ENCODE measurements at places on chromosomes 5 and 9. TPM values are rescaled to one million over a fixed set of nuclear protein-coding genes. Genes with fewer than 3 reads are reported as not detected.

The TXNDC8 gene
- polyA plus RNA-seq: not detected

DNA sequence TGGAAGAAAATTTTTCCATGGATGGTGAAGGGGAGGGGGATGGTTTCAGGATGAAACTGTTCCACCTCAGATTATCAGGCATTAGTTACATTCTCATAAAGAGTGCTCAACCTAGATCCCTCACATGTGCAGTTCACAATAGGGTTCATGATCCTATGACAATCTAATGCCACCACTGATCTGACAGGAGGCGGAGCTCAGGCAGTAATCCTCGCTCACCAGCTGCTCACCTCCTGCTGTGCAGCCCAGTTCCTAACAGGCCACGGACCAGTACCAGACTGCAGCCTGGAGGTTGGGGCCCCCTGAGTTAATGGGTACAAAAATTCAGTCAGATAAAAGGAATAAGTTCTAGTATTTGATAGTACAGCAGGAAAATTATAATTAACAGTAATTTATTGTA is 337.2 kb downstream of the NPR3 start:
- no peak for DNase-seq

The HAVCR1 gene
- 2.1 TPM for polyA plus RNA-seq

- DNase-seq: no peak
Measured at GRCh38 chr5:51484326-51484725, 101.1 kb downstream of the ISL1 start.

GRCh38 chr9:116285320-116285719 is 131.7 kb downstream of the PAPPA start:
- DNase-seq: no peak

DNA sequence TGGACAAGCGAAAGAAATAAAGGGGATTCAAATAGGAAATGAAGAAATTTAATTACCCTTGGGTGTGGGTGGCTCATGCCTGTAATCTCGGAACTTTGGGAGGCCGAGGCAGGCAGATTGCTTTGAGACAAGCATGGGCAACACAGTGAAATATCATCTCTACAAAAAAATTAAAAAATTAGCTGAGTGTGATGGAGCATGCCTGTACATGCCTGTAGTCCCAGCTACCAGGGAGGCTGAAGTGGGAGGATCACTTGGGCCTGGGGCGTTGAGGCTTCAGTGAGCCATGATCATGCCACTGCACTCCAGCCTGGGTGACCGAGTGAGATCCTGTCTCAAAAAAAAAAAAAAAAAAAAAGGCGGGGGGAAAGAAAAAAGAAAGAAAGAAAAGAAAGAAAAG is 4.0 kb upstream of the RCL1 start:
- no peak for DNase-seq

The HAPLN1 gene
- not detected for polyA plus RNA-seq

- no peak for DNase-seq
Measured at GRCh38 chr5:31021181-31021624, 172.3 kb upstream of the CDH6 start.

The CTXN3 gene
- polyA plus RNA-seq: not detected

DNA sequence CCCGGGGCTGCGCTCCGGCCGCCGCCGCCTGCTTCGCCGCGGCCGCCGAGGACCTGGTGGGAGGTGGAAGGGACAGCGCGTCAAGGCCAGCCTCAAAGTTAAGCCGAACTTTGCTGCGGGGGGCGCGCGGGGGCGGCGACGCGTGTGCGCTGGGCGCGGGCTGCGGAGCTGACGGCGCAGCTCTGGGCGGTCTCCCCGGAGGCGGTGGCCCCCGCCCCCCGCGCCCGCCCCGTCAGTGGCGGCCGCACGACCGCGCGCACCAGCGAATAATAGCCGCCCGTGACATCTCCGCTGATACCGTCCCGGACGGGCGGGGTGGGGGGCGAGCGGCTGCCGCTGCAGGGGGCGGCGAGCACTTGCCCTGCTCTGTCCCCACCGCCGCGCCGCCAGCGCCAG is 579 bp upstream of the FAM78A start:
- DNase-seq: peak; percentile 45

The TNFSF15 gene
- polyA plus RNA-seq: not detected

DNA sequence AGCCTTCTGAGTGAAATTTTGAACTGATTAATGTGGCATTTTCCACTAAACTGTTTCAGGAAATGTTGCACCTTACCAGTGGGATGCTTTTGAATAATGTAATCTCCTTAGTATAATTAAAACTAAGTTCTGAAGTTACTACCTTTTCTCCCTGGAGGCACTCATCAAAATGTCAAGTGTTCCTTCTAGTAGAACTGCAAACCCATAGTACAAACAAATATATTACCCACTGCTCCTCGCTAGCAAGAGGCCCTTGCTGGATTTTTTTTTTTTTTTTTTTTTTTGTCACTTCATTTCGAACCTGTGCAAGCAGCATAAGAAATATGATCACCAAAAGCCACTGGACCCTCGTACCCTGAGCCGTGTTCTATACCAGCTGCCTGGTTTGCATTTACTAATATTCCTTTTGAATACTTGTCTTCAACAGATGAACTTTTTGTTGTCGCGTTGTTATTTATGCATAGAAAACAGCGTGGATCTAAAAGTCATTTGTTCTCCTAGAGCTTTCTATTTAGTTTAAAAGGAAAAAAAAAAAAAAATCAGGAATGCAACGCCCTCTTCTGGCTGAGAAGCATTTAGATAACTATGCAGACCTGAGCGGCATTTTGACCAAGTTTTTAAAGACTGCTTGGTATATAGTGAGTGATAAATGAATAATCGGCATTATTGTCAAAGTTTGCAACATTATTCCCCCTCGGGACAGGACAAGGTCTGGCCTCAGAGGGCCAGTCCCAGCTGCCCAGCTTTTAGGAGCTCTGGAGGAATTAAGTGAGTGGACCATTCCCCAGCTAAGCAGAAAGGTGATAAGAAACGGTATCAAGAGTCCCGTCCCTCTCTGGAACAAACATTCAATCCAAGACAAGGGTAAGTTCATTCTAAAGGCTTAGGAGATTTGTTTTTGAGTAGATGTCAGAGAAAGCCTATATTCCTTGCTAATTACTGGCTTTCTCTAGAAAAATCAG is 162.5 kb upstream of the KIF2A start:
- DNase-seq: no peak

GRCh38 chr5:163104464-163104863 is 332.9 kb upstream of the CCNG1 start:
- DNase-seq: no peak

GRCh38 chr9:115855458-115856133 is 298.0 kb upstream of the PAPPA start:
- no peak for DNase-seq

GRCh38 chr9:846852-847251 is 5.4 kb downstream of the DMRT1 start:
- no peak for DNase-seq

The PIP5K1B gene
- polyA plus RNA-seq: 0.08 TPM

DNA sequence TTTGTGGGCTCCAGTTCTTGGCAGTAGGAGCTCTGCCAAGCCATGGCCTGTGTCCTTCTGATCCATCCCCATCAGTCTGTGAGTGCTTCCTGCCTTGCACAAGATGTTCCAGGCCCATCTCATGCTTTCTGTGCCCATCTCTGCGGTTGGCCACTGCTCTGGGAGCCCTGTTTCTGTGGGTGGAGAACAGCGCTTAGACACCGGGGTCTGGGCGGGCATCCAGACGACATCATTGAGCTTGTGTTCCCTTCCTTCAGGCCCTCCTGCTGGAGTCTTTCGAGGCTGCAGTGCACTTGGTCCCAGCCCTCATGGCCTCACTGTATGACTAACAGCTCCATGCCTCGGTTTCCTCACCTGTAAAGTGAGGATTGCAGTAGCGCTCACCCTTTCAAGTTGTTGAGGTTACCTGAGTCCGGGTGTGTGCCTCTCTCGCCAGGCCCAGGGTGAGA is 14.9 kb upstream of the CARD19 start:
- DNase-seq: no peak

DNA sequence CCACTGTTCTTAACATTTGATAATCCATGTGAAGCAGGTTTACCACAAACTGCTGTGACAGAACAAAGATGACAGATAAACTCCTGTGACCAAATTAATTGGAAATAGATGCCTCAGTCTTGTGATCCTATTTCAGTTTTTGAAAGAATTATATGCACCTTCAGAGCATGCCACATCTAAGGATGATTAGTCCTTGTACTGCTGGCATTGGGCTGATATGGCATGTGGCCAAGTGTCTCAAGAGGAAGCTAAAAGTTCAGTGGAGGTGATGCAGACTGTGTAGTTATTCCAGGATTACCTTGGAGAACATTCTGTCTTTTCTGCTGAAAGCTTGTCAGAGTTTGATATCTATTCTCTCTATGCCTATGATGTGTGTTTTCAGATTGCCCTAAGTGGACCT is 314.4 kb upstream of the EFNA5 start:
- no peak for DNase-seq

DNA sequence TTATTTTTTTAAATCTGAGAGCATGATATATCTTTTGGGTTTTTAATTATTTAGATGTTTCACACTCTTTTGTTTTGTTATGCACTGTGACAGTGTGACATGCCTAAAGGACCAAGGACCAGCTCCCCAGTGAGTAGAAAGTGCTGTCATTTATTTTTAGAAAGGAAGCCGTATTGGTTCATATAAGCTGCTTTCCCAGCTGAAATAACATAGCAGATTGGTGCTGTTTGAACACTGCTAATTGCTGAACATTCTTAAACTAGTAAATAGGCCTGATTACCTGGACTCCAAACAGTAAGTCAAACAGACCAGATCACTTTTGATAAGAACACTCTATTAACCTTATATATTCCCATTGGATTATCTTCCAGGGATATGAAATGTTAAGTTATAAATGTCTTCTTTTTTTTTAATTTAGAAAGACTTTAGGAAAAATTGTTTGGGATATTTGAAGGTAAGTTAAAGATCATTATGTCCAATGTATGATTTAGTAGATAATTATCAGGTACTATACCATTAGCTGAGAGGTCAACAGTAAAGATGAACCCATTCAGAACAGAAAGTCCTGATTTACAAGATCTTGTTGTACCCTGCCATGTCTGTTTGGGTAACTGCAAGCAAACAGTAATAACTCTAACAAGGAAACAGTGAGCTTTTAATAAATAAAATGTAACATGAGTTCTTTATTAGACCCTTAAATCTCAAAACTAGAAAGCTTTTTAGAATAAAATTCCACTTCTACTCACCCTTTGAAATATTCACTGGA is 27.8 kb upstream of the ELL2 start:
- DNase-seq: no peak

- DNase-seq: no peak
Measured at GRCh38 chr5:8831251-8831650, 714.6 kb downstream of the SEMA5A start.

GRCh38 chr9:130118841-130119518 is 53.2 kb upstream of the NCS1 start:
- no peak for DNase-seq
